ENCODE measurements at places on chromosomes 1 and 21.

GRCh38 chr1:113857776-113858175, 13.7 kb downstream of the PTPN22 start:
- no peak for DNase-seq

DNA sequence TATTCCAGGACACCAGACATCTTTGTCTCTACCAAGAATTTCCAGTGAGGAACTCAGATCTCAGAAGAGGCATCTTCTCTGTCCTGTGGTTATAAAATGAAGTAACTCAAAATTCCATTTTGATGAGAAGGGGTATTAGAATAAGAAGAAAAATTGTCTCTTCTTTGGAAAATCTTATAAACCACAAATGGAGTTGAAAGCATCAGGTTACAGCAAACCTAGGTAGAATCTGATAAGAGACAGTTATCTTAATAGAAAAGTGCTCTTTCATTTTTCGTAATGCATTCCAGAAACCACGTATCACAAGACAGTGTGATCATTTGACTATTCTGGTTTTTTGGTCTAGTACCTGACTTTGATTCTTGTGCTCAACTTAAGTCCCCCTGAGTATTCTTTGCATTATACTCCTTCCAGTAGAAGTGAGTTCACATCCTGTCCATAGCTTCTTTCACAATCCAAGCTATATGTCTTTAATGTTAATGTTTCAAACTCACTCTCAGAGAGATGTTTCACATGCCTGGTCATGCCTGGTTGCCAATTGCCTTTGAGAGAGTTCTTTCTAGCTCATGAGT, 120.9 kb upstream of the PRDX6 start:
- DNase-seq = no peak

GRCh38 chr1:26016953-26017545, 4.5 kb upstream of the EXTL1 start:
- DNase-seq = no peak

- DNase-seq = no peak
These were observed 599.8 kb upstream of the CXADR start for GRCh38 chr21:16913010-16913409.

- DNase-seq = no peak
These were observed 278.6 kb upstream of the LYPLAL1 start for GRCh38 chr1:218895064-218895587.
